Ecto neural progenitor cell (in vitro differentiated cells): ENCODE measurements at places on chromosomes 2 and 18.

- DNase-seq = no peak
Measured at GRCh38 chr2:140988597-140988996, 1142.2 kb downstream of the LRP1B start.

GRCh38 chr2:191740016-191740419 is 62.1 kb downstream of the NABP1 start:
- no peak for DNase-seq

GRCh38 chr2:105290981-105291660 is 38.4 kb downstream of the TGFBRAP1 start:
- no peak for DNase-seq

- no peak for DNase-seq
Measured at GRCh38 chr18:75574187-75574586, 146.7 kb upstream of the SMIM21 start.

- no peak for DNase-seq
Measured at GRCh38 chr2:226979004-226979403, 143.2 kb downstream of the RHBDD1 start.

DNA sequence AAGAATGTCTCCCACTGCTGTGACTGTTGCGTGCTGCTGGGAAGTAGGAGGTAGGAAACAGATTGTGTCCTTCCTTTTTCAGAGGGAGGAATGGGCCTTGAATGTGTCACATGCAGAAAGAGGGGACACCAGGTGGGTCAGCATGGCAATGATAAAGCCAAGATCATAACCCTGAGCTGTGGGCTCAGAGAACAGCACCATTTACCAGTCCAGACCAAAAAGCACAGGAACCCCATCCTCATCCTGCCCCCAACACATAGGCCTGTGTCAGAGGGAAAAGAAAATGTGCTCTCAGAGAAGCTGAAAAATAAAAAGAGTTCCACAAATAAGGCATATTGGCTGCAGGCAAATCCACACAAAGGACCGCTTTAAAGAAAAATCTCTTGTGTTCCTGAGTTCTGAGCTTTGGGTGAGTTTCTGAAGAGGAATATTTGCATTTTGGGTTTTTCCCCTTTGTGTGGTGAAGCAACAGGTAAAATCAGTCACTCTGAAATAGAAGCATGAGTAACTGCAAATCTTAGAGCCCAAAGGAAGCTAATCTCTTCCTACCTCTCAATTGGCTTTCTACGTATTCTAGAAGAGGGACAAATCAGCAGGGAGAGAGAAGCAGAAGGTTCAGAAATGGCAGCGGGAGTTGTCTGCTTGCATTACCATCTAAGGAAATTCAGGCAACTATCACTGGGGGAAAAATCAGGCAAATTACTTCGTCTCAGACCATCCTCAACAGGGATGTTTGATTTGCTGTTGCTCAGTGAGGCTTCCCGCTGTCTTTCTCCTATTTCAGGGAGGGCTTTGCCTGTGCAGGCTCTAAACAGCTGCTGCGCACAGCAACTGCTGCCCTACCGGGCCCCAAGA is 106.8 kb downstream of the BCL11A start:
- DNase-seq = no peak
